ENCODE measurements at places on chromosomes 6 and 20.

DNA sequence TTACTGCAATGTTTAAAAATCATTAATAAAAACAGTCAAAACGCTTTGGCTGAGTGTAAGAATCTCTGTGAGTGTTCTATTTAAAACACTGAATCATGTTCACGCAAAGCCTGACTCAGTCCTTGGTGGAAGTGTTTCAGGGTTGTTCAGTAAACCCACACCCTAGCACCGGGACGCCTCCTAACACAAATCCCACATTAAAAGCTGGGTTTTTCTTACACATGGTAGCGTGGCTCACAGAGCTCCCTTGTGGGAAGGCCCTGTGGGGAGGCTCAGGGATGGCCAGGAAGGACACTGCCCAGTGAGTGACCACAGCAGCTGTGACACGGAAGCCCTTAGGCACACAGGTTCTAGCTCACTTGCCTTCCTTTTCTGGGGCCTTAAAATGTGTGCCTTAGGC lies 80.2 kb downstream of the GMPR start:
- DNase-seq = peak; percentile 29

GRCh38 chr20:50187403-50188051 lies 3.1 kb upstream of the CEBPB start:
- no peak for DNase-seq

DNA sequence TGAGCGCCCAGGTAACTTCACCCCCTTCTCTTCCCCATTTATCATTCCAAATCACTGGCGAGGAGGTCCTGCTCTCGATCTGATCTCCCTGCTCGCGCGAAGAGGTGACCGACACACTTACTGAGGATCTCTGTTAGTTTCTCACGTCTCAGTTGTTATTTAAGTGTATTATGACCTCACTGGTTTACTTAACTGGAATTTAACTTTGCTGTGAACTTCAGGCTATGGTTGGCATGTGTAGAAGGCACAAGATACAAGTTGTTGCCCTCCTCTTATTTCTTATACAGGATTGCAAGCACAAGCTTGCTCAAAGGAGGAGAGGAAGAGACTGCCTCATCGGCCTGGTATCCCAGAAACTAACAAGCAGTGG lies 1.2 kb downstream of the RNF217 start:
- DNase-seq = no peak

DNA sequence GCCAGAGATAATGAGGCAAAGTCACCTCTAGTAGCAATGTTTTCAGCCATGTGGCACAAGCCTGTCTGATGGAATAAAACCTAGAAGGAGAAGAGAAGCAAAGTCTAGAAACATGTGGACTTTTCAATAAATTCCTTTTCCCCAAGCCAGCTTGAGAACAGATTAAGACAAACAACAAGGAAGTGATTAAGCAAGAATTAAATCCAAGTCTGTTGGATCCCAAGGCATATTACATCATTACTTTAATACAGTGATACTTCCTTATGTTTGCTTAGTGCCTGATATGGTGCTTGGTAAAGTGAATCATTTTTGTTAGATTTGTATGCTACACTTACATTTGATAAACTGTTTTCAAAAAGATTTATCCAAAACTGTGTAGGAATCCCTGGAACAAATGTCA lies 260.3 kb upstream of the FAM83B start:
- DNase-seq = no peak

DNA sequence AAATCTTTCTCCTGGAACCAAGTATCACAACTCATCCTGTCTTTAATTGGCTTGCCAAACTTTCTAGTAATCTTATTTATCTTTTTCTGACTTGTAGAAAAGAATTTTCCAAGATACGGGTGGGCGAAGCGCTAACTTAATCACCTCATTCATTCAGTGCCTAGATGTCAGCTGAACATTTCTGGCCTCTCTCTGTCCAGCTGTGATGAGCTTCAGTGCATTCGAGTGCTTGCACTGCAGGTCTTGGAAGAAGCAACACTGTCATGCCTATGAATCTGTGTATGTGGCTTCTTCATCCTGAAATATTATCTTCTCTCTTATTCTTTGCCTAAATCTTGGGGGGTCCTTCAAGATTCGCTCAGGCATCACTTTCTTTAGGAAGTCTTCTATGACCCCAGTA lies 16.3 kb upstream of the ENPP1 start:
- DNase-seq = no peak

GRCh38 chr20:2084703-2085102 lies 16.9 kb upstream of the STK35 start:
- no peak for DNase-seq

- DNase-seq = no peak
Measured at GRCh38 chr6:112311950-112312547, 35.1 kb upstream of the RFPL4B start.

DNA sequence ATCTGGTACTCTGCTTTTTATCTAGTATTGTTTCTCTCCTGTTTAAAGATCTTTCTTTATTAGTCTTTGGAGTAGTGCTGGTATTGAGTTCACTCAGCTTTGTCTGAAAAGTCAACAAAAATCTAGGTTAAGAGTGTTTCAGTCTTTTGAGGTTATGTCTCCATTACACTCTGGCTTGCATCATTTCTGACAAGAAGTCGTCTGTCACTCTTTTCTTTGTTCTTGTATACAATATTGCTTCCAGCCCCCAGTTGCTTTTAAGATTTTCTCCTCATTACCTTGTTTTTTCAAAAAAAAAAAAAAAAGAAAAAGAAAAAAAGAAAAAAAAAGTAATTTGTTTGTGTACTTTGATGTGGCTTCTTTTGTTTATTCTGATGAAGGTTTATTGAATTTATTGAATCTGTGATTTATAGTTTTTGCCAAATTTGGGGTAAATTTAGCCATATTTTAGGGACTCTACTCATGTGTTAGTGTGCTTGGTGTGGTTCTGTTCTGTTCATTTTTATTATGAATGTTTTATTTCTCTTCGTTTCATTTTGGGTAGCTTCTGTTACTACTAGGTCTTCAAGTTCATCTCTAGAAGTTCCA lies 408.9 kb downstream of the CDKAL1 start:
- DNase-seq = no peak

DNA sequence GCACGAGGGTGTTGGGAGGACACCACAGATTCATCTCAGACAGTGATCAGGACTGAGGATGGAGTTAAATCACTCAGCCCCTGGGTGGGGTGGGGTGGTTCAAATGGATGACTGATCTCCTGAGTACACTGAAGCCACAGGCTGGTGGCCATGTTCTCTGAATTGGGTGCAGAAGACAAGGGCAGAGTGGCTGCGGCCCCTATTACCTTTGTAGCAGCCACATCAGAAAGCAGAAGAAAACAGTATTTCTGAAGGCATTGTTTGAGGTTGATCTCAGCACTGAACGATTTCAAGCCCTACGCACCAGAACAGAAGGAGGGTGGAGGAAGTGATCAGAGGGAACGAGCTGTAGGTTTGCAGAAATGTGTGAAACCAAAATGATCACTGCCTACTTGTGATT lies 71.6 kb downstream of the SH3BGRL2 start:
- DNase-seq = no peak

- DNase-seq = no peak
Measured at GRCh38 chr6:46097366-46097765, 32.4 kb upstream of the ENPP4 start.

GRCh38 chr6:138030872-138031271 lies 76.3 kb downstream of the PERP start:
- DNase-seq = no peak

DNA sequence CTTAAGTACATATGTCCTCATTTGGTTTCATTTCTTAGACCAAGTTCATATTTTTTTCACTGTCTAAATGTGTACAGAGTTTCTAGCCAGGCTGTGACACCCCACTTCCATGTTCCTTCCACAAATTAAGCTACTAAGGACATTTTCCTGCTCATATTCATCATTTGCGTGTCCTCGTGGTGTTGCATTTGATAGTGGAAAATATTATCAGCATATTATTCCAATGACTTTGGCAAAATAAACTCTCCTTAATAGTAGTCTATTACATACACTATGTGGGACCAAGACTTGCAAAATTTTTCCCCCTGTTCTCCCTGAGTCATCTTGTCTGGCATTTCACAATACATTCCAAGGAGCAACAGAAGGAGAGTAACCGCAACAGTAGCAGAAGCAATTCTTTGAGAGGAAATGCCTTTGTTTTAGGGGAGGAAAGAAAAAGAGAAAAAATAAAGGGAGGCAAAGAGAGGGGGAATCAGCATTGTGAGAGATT lies 599.2 kb downstream of the COL12A1 start:
- no peak for DNase-seq

GRCh38 chr20:56359212-56360132 lies 698 bp downstream of the FAM210B start:
- peak; percentile 10 for DNase-seq

GRCh38 chr20:59923514-59923913 lies 9.9 kb downstream of the SYCP2 start:
- DNase-seq = no peak

DNA sequence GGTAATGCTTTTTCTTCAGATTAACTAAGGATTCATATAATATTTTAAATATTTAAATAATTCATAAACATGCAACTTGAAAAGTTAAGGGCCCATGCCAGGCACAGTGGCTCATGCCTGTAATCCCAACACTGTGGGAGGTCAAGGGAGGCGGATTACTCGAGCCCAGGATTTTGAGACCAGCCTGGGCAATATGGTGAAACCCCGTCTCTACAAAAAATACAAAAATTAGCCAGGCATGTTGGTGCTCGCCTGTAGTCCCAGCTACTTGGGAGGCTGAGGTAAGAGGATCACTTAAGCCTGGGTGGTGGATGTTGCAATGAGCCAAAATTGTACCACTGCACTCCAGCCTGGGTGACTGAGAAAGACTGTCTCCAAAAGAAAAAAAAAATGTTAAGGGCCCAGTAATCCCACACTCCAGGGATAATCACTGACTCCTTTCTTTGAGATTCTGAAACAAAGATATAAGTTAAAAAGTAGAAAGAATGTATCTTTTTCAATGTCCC lies 7.9 kb upstream of the RIN2 start:
- no peak for DNase-seq

GRCh38 chr6:122400462-122401089 lies 1.1 kb downstream of the HSF2 start:
- DNase-seq = no peak

DNA sequence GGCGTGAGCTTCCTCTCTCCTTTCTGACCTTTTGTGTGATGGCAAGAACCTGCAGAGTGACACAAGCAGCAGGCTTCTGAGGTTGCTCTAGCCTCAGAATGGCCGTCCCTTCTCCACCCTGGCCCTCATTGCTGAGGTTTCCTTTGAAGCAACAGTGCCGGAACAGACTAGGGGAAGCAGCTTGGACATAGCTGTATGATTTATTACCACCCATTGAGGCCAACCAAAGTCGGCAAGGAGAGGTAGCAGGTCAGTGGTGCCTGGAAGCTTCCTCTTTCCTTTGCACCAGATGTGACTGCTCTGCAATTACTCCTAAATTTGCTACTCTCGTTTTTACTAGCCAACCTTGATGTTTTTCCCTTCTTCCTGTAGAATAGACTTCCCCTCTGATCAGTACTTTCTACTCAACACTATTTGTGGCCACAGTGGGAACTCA lies 31.4 kb downstream of the PTPN1 start:
- no peak for DNase-seq

GRCh38 chr6:111586554-111586953 lies 19.1 kb downstream of the TRAF3IP2 start:
- no peak for DNase-seq

DNA sequence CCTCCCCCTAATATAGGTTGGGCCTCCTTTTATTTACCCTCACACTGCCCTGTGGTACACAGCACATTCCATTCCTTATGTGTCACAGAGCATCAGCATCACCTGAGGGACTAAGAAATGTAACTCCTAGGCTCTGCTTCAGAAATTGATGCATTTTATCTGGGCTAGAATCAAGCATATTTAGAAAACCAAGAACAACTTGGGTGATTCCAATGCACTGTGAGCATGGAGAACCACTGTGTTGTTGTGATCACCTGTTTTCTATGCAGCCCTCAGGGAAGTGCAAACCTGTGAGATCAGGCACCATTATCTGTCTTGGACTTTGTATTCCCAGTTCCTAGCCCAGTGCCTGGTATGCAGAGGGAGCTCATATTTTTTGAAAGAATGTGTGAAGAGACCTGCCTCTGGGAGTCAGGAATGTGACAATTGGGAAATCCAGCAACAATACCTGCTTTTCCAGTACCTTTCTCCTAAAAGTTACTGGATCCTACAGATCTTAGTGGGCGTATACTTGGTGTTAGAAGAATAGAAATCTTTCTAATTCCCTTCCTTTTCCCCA lies 7.0 kb downstream of the KAT14 start:
- no peak for DNase-seq

GRCh38 chr6:142820338-142821051 lies 124.5 kb downstream of the HIVEP2 start:
- DNase-seq = no peak

GRCh38 chr6:128500749-128501600 lies 19.4 kb downstream of the PTPRK start:
- no peak for DNase-seq

GRCh38 chr6:27957516-27957915 lies 475 bp downstream of the OR2B6 start:
- DNase-seq = no peak

- DNase-seq = no peak
Measured at GRCh38 chr6:143766185-143766553, 77.0 kb upstream of the LTV1 start.

DNA sequence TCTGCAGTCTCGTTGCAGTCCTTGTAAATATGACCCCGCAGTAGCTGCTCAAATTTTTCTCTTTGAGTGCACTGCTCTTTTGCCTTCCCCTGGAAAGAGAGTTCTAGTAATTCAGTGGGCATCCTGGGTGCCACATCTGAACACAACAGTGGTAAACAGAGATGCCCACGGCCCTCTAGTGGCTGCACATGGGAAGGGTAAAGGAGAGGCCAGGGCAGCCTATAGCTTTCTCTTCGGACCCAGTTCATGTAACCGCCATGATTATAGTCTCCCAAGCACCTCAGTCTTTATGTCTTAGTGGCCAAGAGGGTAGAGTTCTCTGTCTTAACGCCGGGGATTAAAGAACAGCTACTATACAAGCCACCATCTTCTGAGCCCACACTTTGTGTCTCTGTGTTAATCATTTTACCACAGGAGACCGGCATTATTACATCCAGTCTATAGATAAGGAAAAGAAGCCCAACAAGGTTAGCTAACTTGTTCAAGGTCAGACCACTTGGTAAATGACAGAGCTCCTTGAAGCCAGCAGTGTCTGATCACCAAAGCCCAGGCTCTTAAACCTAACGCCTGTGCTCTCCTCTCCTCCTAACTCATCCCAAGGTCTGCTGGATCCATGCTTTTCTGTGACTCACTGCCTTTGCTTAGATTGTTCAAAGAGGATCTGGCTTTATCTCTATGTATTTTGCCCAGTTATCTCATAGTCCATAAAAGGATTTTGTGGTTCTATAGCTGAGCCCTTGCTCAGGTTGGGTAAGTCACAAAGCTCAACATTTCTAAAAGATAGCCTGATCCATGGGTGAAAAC lies 81.8 kb downstream of the ISM1 start:
- peak; percentile 36 for DNase-seq

Data from stimulated activated CD4-positive, alpha-beta T cell treated with anti-CD3 and anti-CD28 coated beads, Interleukin-12 subunit alpha, Interleukin-12 subunit beta, amount 100 ng/mL, for 4 hours (primary cell).